Stimulated activated CD8-positive, alpha-beta memory T cell treated with anti-CD3 and anti-CD28 coated beads, Interleukin-15, amount 100 ng/mL, for 4 hours (primary cell): ENCODE measurements at places on chromosomes 3 and 15.

DNA sequence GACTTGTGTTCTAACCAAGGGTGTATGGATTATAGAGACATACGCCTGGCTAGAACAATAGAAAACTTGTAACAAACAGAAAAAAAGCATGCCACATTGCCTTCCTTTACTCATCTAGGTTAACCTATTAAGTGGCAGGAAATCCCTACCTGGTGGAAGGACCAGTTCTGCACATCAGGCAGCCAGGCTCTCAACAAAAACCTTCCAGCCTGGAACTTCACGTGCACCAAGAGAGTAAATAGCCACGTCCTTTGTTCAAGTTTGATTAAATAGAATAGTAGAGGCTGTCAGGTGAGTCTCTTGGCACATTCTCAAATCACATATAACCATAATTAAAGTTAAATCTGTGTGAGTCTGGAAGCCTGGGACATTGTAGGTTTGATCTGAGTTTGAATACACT, 85.0 kb upstream of the DPH6 start:
- no peak for DNase-seq

DNA sequence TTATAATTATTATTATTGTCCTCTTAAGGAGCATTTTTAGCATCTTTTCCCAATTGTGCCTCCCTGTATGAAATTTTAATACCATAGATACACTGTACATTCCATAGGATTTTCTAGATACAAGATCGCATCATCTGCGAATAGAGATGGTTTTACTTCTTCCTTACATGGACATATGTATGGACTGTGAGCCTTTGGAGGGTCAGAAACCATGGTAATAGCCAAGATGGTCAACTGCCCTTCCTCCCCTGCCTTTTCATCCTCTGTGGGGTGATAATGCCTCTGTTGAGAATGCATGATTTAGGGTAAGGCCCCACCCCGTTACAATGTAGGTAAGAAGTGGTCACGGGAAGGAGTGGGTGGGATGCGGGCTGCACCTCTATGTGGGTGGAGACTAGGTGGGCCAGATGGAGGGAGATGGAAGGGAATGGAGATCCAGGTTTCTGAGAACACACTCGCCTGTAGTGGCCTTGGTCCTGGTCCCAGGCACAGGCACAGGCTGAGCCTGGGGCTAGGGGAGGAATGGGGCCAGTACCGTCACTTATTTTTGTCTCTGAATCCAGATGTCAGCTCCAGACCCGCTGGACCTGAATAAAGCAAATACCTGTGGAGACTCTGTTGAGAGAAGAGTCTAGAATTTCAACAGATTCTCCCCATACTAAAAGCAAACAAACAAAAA, 31.7 kb downstream of the GOLGA6A start:
- DNase-seq = no peak

- DNase-seq = no peak
Observed at GRCh38 chr15:66774001-66774814, 72.2 kb downstream of the SMAD6 start.

- no peak for DNase-seq
Observed at GRCh38 chr15:60548101-60548500, 69.2 kb upstream of the ICE2 start.
